ENCODE measurements at places on chromosomes 3 and 15. TPM values are rescaled to one million over a fixed set of nuclear protein-coding genes. Genes with fewer than 3 reads are reported as not detected.

STRIT1 gene
- total RNA-seq: not detected

MYO5C gene
- 2.7 TPM for total RNA-seq

GRCh38 chr3:104878395-104878794 is 488.3 kb upstream of the ALCAM start:
- H3K36me3 ChIP-seq: no peaks in the 10 kb centered on the region
- no peak overlapping the region for H3K4me3 ChIP-seq
- no peaks in the 10 kb centered on the region for H3K27me3 ChIP-seq
- DNase-seq: no peak
- peak overlapping the region; percentile 14 for H3K27ac ChIP-seq

HCN4 gene
- not detected for total RNA-seq

DNA sequence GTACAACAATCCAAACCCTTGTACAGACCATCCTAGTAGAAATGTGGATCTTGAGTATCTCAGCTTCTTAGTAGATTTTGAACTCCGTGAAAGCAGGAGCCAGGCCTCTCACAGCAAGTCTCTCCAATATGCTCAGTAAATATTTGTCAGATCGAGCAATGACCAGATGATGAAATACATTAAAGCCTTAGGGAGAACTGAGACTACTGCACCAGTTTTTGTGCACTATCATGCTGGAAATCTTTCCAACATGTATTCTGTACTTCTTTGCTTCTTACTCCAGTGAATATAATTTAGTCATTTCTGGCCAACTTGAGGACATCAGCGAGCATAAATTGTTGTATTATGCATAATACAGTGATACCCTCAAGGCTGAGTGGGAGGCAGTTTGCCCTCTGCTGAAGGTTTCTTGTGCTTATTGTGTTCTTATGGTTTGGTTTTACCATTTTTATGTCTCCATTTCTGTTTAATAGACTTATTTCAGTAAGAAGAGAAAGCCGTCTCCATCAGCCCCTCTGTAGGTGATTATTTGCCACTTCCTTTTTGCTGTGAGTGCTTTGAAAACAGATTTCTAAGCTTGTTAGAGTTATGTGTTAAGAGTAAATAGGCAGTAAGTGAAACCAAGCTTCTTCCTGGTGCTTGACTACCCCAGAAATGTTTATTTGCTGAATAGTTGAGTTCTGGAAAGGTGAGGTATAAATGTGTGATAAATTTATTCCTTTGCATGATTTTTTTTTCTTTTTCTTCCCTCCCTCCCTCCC is 147.1 kb downstream of the PGPEP1L start:
- H3K4me1 ChIP-seq: peaks cover 89% of the 10 kb centered on the region
- H3K36me3 ChIP-seq: no peaks in the 10 kb centered on the region
- no peak for DNase-seq
- H3K27ac ChIP-seq: peak overlapping the region; percentile 95

All from osteocyte (in vitro differentiated cells).